H1 (cell line): ENCODE measurements at places on chromosomes 2 and 18.

DNA sequence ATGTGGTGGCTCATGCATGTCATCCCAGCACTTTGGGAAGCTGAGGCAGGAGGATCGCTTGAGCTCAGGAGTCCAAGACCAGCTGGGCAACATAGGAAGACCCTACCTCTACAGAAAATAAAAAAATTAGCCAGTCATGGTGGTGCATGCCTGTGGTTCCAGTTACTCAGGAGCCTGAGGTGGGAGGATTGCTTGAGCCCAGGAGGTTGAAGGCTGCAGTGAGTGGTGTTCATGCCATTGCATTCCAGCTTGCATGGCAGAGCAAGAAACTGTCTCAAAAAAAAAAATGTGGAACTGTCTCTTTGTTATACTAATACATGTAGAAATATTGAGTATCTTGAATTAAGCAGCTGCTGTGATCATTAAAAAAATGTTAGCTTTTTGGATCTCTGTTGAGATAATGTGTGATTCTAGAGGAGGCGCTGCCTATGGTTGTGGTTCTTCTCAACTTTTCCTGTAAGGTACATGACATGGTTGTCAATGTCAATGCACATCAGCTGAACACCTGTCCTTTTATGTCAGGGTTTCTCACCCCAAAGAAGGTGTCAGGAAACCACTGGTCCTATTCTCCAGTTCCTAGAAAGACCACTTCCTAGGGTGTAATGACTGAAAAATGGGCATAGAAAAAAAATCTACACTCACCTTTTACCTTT, 34.7 kb upstream of the IL1RL1 start:
- DNase-seq = no peak

DNA sequence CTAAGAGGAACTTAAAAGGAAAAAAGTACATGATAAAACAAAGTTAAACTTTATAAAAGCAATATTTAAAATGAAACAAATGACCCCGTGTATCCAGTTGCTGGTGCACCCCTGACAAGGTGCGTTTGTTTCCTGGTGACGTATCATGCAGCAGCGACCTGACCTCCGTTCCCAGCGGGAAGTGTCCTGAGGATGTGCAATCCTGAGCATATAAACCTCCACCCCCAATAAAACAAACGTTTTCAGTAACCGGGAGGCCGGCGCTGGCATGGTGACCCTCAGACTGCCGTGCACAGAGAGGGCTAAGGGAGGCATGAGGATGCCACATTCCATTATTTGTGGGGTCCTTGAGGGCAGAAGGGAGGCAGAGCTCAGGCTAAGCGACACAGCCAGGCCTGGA, 14.8 kb downstream of the SLC66A2 start:
- DNase-seq = no peak

DNA sequence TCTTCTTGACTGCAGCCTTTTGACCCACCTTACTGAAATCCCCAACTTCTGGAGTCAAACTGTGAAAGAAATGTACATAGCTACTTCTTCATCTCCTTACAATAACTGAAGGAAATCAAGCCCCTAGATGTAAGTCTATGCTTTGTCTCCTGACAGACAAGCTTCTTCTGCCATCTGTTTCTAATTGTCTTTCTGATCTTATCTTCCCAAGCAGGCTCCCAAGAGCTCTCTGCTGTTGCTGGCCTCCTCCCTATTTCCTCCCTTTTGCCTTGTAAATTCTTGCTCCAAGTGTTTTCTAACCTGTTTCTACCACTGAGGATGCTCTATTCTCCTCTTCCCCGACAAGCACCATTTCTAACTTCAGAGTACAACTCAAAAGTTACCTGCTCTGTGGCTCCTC, 77.4 kb upstream of the OSR1 start:
- DNase-seq = no peak

- no peak for DNase-seq
Measured at GRCh38 chr2:223494496-223494895, 107.7 kb downstream of the SCG2 start.

DNA sequence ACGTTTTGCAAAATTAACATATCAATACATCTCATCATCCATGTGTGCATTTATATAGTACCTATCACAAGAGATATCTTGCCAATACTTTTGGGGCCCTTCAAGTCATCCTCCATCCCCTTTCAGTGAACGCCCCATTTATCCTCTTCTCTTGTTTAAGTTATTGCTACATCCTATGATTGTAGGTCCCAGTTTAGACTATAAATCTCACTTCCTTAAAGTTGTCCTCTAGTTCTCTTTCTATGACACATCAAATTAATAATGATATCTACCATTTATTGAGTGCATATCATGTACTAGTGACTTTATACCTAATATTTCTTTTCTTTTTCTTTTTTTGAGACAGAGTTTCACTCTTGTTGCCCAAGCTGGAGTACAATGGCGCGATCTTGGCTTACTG, 28.8 kb upstream of the FBXO11 start:
- no peak for DNase-seq

DNA sequence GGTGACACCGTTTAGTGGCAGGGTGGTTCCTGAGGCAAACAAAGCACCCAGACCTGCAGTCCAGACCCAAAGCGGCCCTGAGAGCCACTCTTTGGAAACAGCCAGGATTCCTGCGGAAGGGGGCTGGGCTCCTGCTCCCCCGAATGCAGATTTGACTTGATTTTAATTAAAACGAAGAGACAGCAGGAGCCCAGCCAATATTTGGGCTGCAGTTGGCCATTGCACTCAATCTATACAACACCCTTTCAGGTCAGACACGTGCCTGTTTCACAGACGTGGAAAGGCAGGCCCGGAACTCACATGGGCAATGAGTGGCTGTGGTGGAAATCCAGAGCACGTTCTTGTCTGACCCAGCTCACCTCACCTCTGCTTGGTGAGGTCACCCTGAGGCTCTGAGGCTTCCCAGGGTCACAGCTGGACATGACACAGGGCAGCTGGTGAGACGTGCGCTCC, 122.4 kb downstream of the NDUFA10 start:
- DNase-seq = no peak

DNA sequence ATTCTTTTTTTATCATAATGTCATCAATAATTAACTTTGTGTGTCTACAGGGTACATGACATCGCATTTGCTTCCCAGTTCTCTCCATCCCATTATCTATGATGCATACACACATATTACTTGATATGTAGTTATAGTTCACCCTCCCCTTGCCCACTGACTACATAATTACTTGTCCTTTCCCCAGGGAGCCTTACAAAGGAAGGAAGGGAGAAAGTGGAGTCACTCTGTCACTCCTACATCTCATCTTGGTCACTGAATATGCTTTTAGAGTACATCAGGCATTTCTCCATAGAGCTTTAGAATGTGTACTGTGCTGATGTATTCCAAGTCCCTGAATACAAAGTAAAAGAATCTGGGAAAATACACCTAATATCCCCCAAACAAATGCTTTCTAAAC, 6.0 kb upstream of the DTNA start:
- DNase-seq = no peak

GRCh38 chr2:11876889-11877288, 130.5 kb downstream of the LPIN1 start:
- DNase-seq = no peak

- DNase-seq = no peak
Measured at GRCh38 chr2:80185091-80185490, 119.5 kb downstream of the LRRTM1 start.

DNA sequence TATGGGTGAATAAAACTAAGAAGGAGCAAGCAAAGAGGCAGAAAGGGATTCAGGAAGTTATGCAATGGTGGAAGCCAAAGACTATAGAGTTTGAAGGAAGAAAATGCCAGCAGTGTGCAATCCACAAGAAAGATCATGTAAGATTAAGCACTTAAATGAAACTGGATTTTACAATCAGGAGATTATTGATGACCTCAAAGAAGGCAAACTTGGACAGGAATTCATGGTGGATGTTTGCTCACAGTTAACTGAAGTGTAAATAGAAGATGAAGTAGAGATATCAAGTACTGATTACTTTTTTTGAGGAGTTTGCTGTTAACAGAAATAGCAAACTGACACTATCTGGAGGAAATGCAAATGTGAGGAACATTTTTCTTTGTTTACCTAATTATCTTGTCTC, 308.9 kb downstream of the RND3 start:
- no peak for DNase-seq

DNA sequence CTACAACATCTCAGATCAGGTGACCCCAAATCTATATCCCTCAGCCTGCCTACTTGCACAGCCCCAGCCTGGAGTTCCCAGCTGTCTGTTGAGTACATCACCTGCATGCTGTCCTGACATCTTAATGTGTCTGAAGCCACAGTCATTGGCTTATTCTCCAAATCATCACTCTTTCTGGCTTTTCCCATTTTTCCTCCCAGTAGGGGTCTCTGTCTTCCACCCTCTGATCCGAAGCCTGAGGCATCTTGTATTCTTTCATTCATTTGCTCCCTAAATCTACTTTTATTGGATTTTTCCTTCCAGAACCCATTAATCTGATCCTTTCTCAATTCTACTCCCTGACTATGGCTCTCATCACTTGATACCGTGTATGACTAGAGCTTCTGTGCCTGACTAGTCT, 332.9 kb upstream of the DCC start:
- no peak for DNase-seq

DNA sequence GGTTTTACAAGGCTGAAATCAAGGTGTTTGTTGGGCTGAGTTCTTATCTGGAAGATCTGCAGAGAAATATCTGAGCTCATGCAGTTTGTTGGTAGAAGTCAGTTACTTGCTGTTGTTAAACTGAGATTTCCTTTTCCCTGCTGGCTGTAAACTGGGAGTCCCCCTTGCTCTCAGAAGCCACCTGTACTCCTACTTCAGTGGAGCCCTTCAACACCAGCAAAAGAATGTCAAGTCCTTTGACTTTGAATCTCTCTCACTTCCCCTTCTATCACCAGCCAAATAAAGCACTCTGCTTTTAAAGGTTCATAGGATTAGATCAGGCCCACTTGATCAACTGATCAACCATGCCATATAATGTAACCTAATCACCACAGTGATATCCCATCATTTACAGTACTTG, 252.2 kb upstream of the CDH7 start:
- DNase-seq = no peak

DNA sequence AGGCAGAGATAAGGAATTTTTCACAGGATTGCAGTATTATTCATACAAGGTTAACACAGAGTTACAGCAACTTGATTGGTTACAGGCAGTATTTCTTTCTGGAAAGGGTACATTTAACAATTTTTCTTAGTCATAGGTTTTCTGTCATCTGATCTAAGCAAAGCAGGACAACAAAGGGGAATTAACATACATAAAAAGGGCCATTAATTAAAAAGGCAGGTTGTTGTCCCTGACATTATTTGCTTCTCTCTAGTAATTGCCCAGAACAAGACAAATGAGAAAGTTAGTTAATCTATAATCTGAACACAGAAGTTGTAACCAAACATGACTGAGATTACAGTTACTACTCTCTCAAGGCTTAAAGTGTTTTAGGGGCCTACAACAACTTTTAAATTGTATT, 291.4 kb upstream of the LRRTM4 start:
- no peak for DNase-seq

- DNase-seq = no peak
Measured at GRCh38 chr2:111145103-111145760, 24.5 kb downstream of the BCL2L11 start.

DNA sequence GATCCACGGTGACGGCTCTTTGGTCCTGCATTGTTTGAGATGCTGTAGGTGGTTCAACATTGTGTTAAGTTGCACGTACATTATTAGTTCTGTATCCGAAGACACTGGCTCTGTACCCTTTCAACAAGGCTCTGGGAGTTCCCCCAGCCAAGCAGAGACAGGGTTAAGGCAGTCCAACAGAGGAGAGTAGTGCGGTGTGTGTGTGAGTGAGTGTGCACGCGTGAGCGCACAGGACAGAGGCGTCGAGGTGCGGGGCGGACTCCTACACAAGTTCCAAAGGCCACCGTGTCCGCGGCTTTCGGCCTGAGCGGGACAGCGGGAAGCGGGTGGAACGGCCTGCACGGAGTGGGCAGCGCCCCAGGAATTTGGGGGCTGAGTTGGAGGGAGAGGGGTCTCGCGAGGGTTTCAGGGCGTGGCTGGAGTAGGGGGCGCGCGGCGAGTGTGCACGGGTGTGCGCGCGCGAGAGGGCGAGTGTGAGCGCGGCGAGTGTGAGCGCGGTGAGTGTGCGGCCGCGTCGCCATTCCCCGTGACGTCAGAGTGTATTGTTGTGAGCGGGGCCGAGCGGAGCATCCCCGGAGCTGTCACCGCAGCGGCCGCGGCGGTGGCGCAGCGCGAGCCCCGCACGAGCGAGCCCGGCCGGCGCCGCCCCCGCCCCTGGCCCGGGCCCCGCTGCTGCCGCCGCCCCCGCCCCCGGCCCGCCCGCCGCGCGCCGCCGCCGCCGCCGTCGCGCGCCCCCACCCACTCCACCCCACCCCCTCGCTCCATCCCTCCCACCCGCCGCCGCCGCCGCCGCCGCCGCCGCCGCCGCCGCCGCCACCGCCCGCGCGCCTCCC, at the start of gene ASXL3:
TSS of gene ASXL3 (plus strand) at position 535 of the 833 bp plus-strand sequence. CDS start 413 bp downstream, outside the sequence.
- DNase-seq = peak; percentile 57

DNA sequence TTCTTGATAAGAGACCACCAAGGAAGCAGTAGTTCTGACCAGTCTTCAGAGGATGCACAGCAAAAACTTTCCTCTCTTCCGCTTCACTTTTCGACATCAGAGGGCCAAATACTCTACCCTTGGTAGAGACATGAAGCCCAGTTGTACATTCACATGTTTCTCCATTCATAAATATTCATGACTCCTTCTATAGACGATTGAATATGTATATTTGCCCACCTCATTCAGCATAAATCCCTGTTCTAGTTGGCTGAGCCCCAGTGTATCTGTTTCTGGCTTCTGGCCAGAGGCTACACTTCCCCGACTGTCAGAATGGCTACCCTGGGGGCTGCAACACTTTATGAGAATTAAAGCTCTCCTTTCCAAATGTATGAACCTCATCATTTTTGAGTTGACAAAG, 258.5 kb downstream of the ASXL3 start:
- no peak for DNase-seq

DNA sequence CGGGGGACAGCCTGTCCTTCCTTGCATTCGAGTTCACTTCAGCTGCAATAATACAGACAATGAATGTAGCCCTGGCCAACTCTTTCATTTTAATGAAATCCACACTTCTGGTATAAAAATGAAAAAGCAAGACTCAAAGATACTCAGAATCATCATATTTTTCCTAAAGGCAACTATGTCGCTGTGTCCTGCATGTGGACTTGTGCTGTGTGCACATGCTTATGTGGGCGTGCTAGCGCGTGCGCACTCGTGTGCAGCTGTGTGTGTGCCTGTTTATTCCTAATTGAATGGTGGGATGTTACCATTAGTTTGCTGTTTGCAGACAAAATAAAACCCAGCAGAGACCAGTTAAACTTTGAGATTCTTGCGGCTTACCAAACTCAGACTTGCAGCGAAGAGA, 49.6 kb downstream of the SMIM21 start:
- no peak for DNase-seq

DNA sequence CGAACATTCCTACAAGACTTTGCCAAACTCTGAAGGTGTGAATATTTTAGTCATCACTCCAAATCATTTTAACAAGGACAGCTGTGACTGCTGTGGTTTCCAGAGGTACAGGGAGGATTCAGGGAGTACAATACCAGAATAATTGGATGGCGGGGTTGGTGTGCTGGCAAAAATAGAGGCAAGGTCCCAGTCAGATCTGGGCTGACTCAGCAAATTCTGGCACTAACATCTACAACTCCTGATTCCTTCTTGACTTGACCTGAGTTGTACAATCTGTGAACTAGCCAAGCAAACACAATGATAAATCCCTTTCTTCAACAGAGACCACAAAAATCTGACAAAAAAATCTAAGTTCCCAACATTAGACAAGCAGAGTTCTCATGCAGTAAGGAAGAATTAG, 40.4 kb downstream of the RMP24 start:
- DNase-seq = no peak
